Peyer's patch (tissue), 4 donors: ENCODE measurements at places on chromosomes 2 and 18.

- DNase-seq, result no peak
Measured at GRCh38 chr2:175282886-175283285, 101.4 kb upstream of the ATP5MC3 start.

DNA sequence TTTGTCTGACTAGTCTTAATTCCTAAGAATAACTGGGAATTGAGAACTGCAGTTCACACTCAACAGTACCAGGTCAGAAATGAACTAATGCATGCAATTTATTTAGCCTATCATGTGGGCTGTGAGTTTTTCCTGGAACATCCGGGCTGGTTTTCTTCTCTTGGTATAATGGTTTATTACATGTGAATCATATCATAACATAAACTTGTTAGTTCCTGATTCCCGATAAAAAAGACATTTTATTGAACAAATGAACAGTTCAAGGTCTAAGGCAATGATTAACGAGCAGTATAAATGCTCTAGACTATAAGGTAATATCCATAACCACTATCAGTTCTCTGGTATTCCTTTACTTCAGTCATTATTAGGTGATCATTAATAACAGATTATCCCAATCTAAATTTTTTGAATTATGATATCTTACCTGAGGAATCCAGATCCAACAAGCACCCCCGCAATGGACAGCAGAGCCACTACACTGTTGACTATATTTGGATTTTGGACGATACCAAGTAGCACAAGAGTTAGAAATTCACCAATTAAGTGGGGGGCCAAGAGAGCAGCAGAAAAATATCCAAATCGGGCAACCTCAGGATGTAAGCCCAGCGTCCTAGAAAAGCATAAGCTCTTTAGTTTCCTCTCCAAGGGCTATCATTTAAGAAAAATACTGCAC is 19.0 kb downstream of the ABCG5 start:
- no peak for DNase-seq

DNA sequence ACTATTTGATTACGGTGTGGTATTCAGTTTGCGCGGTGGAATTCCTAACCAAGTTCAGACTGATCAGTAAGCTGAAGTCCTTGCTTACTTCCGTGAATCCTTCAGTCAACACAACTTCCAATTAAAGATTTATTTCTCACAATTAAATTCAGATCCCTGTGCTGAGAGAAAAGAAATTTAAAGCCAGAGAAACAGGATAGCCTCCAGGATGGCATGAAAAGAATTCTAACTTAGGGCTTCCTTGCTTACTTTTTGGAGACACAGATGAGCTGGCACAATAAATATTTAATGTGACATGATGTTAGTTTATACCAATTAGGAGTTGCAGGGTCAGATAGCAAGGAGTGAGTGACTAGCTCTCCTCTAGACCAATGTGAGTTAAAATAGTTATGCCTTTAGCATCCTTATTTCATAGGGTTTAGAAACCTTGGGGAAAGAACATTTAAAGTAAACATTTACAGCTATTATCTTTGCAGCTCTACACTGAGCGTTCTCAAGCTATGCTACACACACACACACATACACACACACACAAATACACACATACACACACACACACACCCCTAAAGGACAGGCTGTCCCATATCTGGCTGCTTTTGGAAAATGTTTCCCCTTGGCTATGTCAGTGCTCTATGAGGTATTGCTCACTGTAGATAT is 151.0 kb downstream of the TRIB2 start:
- DNase-seq, result no peak

DNA sequence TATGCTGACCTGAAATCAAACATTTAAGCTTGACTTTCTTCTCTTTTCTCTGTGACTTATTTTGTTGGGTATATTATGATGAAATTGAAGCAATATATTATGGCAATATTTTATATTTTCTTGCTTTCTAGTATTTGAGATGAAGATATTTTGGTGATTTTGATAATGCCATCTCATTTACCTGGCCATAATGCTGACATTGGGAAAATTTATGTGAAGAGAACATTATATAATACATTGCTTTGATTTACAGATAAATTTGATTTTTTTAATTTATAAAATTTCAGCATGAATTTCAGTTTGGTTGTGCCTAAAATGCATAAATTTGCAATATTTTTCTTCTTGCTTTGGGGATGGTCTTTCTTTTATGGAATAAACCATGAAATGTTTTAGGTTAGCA is 1413.7 kb upstream of the TMEFF2 start:
- no peak for DNase-seq

DNA sequence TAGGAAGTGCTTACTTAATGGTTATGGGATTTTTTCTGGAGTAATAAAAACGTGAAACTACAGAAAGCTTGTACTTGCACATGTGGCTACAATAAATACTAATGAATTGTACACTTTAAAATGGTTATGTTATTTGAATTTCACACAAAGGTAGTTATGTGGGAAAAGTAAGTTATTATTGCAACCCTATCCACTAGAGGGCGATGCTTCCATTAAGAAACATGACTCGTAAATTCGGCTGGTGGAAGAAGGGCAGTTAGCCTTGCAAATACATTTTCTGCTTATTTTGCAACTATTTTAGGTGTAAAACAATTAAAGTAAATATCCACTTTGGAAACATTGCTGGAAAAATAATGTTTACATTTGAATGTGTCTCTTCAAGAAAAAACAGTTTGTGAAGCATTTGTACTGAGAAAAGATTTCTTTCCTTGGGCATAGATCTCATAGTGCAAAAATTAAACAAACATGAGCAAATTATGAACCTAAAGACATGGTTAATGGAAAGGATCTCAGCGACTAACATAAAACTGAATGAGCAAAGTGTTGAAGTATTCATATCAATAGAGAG is 68.1 kb upstream of the CSRNP3 start:
- DNase-seq, result no peak

GRCh38 chr18:51361130-51361860 is 163.8 kb upstream of the MEX3C start:
- DNase-seq, result no peak

DNA sequence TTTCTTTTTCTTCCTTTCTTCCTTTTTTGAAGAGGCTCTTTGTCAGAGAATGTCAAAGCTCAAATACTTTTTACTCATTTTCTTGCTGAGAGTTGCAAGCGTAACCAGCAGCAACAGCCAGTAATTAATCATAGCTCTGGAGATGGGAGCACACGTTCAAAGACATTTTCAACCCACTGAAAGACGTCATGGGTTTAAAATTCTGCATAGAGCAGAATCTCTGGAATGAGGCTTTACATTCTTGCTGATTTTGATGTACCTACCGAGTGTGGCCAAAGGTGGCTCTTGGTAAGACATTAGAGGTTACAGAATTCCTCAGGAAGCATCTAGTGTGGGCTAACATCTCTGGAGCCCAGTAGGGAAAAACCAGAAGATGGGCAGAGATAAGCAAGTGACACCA is 292.5 kb downstream of the MTX2 start:
- no peak for DNase-seq

DNA sequence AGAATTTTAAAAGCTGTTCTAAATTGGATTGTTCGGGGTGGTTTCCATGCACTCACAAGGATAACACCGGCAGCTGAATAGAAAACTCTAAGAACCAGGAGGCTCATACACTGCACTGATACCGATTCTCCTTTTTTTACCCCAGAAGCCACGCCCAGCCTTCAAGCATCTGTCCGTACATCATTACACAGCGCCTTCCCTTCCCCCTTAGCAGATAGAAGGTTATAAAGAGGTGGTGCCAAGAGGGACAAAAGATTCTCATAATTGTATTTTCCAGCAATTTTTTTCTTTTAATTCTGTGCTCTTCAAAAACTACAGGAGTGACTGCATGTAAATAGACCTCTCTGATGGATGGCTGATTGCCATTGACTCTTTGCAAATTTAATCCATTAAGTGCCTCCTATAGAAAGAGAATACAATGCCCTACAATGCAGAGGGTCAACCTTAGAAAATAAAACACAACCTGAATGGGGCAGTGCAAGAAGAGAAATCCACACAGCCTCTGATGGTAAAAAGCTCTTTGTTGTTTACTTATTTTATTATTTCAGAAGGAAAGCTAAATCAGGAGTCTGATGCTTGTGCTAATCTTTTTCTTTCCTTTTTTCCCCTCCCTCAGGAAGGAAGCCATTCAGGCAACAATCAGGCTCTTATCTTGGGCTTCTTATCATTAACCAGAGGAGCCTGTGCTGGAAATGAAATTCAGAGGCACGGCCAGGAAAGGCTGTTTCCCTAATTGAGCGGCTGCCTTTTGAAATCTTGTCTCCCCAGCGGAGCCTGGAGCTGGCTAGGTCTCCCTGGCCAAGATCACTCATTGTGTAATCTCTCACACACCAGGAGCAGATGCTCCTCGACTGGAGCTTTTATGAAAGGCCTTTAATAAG is 198.9 kb upstream of the NABP1 start:
- DNase-seq, result no peak

DNA sequence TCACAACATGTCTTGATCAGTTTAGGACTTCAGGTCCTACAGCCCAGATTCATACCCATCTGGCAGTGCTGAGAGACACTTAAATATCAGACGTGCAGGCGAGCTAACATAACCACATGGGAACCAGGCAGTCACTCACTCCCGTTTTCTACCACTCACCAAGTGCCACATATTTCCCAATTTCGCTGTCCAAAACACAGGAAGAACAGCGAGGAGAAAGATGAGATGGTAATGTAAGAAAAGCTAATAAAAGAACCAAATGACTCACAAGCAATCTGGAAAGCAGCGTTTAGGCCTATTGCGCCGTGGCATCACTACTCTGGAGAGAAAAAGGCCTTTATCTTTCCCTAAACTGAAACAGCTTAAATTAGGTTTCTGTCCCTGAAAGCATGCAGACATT is 647.8 kb upstream of the SLC39A10 start:
- DNase-seq, result no peak

- DNase-seq, result peak; percentile 36
Measured at GRCh38 chr2:240165034-240165433, 24.6 kb upstream of the OTOS start.

DNA sequence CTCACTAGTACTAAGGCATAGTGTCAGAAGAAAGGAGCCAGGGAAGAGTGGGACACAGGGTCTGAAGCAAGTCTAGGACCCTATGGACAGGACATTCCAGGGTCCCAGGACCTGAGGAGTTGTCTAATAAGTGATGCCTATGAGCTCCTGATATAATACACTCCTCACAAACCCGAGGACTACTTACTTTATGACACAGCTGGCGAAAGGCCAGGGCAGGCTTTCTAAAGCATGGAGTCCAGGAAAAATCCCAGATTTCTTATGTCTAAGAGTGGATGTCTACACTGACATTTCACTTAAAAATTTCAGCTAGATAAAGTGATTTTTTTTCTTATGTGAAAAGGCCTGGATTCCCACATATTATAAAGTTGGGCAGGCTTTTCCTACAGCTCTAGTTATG is 502.2 kb upstream of the SETBP1 start:
- no peak for DNase-seq

DNA sequence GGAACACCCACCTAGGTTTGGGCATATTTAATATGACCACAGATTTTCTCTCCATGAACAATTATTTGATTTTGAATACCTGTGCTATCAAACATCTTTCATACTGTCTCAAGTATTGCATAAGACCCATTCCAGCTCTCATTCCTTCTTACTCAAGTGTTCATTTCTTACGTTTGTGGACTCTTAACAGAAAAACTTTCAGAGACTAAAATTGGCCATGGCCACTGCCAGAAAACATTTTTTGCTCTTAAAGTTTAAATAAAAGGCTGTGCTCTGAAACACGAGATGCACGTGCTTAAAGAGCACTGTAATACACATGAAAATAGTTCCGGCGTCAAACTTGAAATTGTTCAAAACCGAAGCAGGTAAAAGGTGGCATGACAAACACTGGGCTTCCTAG is 89.3 kb downstream of the LIMS1 start:
- DNase-seq, result no peak

DNA sequence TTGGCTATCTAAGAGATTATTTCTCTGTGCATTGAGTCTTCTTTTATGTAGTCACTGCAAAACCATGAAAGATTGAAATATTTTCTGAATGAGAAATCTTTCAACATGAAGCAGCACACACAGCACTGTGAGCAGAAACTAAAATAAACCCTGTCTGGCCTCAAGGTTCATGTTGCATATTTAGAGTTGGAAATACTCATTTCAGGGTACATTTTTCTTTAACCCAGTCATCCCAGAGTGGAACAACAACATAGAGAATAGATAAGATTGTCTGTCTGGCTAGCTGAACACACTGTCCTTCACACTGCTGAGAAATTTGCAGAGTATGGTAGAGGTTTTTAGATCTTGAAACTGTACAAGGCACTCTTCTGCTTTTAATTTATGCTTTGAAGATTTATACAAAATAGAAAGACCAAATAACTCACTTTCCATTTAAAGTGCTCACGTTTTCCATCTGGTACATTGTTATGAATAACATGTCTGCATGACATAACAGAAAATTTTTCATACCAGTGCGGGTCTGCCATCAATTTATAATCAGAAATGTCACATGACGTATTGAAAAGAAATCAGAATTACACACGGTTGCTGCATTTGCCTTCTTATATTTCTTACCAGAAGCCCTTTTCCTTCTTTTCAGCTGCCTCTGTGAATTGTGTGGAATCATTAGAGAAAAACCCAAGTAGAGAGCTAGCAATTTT is 25.0 kb upstream of the FN1 start:
- DNase-seq, result no peak

- no peak for DNase-seq
Measured at GRCh38 chr2:120920454-120921148, 184.9 kb downstream of the GLI2 start.
